ENCODE measurements at places on chromosomes 2 and 18.

- peak; percentile 5 for DNase-seq
Observed at GRCh38 chr2:190137561-190137960, 75.0 kb upstream of the MSTN start.

GRCh38 chr18:4578449-4578848, 123.3 kb upstream of the DLGAP1 start:
- DNase-seq = no peak

DNA sequence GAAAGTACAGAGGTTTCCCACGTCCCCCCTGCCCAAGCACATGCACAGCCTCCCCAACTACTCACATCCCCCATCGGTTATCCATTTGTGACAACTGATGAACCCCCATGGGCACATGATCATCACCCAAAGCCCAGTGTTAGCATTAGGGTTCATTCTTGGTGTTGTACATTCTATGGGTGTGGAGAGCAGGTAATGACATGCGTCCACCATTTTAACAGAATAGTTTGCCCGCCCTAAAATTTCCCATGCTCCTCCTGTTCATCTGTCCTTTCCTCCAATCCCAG, 74.3 kb downstream of the LONRF2 start:
- no peak for DNase-seq

DNA sequence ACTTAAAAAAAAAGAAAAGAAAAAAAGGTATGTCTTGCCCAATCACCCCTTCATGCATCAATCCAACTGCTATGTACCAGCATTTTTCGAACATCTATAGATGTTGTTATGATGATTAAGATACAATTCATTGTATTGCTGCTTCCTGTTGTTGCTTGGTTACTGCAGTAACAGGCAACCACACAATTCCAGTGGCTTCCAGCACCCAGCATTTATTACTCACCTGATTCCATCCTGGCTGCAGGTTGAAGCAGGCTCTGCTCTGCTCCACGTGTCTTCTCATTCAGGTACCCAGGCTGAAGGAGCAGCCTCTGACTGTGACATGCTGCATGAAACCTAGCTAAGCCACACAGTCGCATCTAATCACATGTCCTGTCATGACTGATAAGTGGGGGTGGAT, 196.9 kb downstream of the INO80D start:
- DNase-seq = peak; percentile 62

DNA sequence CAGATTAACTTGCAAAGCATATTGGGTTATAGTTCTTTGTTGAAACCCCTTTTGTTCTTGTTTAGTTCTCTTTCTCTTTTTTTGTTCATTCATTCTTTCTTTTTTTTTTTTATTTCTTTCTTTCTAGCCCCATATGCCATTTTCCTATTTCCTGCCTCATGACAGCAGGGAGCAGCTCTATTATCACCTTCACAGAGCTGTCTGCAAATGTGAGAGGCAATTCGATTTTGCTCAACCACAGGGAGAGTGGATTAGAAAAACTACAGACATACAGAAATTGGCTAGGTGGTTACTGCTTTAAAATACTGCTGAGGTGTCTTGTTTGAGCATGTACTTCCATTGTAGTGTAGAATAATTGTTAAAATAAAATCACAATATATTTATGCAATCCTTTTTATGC, 44.2 kb upstream of the TBR1 start:
- DNase-seq = no peak

GRCh38 chr2:68152681-68153347, 4.9 kb upstream of the PNO1 start:
- no peak for DNase-seq

DNA sequence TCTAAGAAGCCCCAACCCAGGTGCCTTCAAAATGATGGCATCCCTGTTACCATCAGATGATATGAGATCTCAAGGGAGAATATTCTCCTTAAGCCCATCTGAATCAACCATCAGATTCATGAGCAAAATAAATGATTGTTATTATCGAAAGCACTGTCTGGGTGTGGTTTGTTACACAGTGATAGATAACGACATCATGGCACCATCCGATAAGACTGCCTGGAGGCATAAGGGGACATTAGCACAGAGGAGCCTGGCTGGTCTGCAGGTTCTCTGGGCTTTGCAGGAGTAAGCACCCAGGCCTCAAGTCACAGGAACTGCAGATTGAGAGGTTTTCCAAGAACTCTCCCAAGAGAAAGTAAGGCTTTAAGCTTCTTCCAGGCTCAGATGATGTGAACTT, 15.6 kb downstream of the BMP10 start:
- DNase-seq = no peak

GRCh38 chr2:16658076-16658739, 7.4 kb downstream of the CYRIA start:
- DNase-seq = no peak

- peak; percentile 4 for DNase-seq
Observed at GRCh38 chr2:129181433-129181832, 798.0 kb upstream of the RAB6C start.

DNA sequence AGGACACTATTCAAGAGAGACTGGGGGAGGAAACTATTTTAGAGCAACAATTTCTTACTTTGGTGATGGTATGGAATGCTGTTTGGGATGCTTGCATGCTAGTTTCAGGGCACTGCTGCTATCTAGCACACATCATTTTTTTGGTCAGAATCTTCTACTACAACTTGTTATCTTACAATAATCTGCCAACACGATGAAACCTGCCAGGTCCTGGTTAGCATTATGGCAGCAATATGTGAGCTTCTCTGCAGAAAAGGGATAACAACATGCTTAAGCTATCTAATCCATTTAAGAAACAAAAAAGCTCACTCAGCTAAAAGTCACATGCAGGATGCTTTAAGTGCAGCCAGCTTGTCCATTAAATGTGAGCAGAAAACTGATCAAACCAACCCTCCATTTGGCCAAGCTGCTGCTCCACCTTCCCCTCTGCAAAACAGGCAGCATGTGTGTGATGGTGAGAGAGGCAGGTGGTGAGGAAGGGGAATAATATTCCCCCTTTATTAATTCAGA, 30.1 kb downstream of the GAREM2 start:
- no peak for DNase-seq

GRCh38 chr2:42199002-42199401, 29.8 kb downstream of the EML4 start:
- no peak for DNase-seq

All from osteoblast (primary cell).